GM10248 (cell line): ENCODE measurements at places on chromosomes 5 and 9.

DNA sequence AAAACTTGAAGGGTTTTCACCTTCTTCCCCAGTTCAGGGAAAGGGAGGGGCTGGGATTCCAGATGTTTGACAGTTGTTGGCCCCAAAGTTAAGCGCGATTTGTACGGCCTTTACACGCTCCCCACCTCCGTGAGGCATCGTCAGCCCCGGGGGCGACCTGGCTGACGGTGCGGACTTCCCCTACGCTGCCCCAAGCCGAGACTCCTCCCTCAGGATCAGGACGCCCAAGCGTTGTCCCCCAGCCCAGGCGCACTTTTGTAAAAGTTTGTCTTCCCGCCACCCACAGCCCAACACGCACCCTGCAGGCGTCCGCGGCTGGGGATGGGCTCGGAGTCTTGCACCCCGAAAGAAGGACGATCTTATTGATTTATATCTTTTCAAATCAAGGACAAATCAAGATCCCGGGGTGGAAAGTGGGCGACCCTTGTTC lies 713 bp downstream of the MOB3B start:
- DNase-seq: peak; percentile 73

DNA sequence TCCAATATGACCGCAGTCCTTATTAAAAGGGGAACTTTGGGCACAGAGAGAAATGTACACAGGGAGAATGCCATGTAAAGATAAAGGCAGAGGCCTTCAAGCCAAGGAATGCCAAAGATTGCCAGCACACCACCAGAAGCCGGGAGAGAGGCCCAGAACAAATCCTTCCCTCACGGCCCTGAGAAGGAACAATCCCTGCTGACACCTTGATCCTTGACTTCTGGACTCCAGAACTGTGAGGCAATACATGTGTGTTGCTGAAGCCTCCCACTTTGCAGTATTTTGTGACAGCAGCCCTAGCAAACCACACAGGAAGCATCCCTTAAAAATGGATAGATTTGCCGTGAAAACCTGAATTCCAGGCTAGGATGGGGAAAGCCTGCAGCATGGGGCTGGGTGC lies 80.0 kb downstream of the MAMDC2 start:
- no peak for DNase-seq

GRCh38 chr5:542319-543311 lies 18.4 kb upstream of the SLC9A3 start:
- DNase-seq: no peak

GRCh38 chr9:34463098-34463900 lies 4.7 kb downstream of the DNAI1 start:
- DNase-seq: no peak

- peak; percentile 43 for DNase-seq
Observed at GRCh38 chr9:89234205-89235067, 55.8 kb upstream of the SHC3 start.

DNA sequence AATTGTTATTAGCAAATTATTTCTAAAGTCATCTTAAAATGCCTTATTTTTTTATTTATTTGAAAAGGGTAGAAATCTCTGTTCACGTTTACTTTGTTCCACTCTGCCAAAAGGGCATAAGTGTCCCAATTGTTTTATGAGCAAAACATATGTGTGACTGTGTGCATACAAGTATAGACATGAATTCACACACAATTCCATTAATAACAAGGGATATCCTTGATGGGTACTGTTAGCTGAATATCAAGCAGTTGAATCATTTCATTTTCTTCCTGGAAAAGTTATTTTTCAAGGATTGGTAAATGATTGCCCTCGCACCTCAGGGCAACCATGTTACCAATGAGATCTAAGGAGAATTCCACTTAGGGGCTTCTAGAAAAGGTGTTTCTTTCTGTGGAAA lies 92.1 kb upstream of the TAF11L2 start:
- no peak for DNase-seq

DNA sequence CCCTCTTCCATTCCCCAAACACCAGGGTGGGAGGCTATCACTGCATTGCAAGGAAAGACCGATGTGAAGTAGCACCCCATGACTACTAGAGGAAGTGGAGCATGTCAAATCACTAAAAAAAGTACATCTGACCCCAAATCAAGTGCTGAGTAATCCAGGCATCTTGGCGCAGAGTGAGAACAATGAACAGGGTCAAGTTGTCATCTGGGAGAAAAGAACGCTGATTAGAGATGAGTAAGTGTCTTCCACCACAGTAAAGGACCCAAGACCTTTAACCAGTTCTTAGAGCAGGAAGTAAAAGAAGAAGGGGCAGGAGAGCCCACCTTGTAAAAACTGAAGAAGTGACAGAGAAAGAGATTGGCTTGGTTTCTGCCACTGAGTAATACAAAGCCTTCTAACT lies 75.0 kb upstream of the RAD23B start:
- no peak for DNase-seq

DNA sequence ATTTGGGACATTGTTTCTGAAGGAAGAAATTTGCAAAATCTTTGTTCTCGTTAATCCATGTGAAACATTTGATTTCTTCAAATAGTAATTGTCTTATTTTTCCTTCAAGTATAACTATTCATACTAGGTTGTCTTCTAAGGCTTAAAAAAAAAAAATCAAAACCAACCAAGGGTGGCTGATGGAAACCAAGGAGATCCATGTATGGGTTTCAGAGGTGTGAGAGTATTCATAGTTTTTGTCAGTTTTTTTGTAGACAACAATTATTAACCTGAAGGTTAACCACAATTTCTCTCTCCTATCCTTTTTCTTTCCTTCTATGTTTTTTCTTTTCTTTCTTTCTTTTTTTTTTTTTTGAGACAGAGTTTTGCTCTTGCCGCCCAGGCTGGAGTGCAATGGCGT lies 35.4 kb downstream of the KDM4C start:
- no peak for DNase-seq

DNA sequence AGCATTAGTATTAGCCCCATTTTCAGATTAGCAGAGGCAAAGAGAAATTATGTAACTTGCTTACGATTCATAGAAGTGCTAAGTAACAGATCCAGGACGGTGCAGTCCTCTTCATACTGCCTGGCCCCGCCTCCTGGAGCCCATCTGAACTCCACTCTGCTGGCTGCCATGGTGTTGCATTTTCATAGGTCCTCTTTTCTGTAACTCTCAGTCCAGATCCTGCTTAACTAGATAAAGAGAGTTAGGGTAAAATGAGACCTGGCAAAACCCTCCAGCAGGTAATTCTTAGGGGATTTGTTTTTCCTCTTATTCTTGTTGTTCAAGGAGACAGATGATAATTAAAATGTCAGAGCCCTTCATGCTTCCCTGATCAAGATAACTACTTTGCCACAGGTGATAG lies 135.1 kb upstream of the EFNA5 start:
- DNase-seq: no peak

DNA sequence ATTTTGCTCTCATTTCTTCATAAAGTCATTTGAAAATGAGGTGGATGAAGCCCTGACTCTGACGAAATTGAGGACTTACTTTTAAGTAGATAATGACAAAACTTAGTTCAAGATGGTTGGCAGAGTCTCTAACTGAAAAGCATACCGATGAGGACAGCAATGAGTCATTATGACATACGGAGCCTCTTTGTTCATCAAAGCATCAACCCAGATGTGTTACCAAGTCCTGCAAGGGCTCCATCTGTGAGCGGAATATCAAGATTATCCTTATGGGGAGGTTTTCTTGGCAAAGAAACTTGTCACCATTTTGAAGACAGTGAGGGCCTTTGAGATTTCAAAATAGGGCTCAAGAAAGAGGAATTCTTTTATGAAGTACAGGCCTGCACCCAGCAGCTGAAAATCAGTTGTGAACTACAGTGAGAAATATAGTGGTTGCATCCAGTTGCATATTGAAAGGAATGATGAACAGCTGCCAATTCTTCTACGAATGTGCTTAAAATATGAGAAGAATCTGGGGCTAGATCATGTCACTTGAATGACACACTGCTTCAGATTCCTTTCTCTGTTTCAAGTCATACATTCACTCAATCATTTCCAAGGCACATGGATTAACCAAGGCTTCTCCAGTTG lies 86.6 kb upstream of the SLC24A2 start:
- no peak for DNase-seq

- no peak for DNase-seq
Observed at GRCh38 chr9:114906922-114907571, 23.3 kb downstream of the TNFSF8 start.

DNA sequence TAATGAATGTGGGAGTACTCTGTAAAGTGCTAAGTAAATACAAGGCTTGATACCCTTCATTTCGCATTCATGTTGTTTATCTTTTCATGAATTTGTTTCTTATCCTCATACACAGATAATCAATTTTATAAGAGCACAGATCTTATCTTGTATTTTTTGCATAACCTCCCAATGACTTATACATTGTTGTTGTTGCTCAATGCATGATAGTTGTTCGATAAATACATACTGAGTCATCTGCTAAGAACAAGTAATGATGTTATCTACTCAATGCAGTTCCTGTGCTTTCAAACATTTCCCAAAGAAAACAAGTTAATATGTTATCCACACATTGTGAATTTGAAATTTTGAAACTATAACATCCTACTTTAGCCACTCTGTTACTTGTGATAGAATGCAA lies 60.7 kb downstream of the TAF11L14 start:
- DNase-seq: no peak

- DNase-seq: peak; percentile 75
Observed at GRCh38 chr5:78509884-78510769, 138.4 kb downstream of the LHFPL2 start.

DNA sequence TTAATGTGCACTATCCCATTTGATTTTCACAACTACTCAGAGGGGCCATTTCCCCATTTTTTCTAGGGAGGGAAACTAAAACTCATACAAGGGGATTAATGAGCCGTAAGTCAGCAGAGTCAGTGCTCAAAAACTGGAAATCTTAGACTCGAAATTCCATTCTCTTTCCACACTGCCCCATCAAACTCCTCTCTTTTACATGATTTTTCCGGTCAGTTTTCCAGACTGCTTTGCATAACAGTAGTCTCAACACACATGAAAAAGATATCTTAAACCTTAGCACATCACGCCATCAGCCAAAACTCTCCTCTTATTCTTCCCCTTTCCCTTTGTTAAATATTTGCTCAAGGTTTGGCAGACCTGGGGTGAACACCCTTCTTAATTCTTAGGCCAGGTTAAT lies 332.0 kb downstream of the RFX3 start:
- DNase-seq: no peak

GRCh38 chr5:33372721-33373472 lies 67.9 kb upstream of the TARS1 start:
- DNase-seq: no peak

- no peak for DNase-seq
Observed at GRCh38 chr5:113195771-113196170, 219.2 kb downstream of the DCP2 start.

GRCh38 chr9:36576866-36577265 lies 4.2 kb downstream of the MELK start:
- no peak for DNase-seq

GRCh38 chr5:130964231-130965202 lies 200.5 kb downstream of the HINT1 start:
- no peak for DNase-seq

DNA sequence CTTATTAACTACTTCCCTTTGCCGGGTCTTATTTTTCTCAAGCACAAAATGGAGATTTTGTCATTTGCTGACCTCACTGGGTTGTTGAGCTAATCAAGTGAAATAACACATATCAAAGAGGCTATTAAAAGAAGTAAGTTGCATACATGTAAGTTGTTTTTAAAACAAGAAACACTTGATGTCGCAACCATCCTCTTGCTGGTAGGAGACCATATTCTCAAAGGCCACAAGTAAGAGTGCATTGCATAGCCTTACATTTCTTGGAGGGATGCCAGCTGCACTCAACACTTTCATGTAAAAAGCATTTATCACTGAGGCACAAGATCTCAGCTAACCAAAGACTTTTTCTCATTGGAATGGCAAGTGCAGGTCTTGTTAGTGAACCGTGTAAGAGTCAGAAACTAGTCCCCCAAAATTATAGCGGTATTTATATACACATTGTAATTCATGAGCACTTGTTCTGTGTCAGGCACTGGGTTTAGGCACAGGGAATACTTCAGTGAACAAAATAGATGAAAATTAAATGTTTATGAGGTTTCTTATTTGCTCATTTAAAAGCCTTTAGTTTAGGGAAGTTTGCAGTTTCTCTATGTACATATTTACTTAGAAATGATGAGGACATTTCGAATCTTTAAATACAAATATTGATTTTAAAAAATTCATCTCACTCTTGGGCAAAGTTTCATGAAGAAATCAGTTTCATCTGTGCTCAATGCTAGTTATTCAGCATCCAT lies 72.0 kb downstream of the ZFAND5 start:
- no peak for DNase-seq

- peak; percentile 29 for DNase-seq
Observed at GRCh38 chr5:74035521-74035937, 409.5 kb downstream of the ARHGEF28 start.

DNA sequence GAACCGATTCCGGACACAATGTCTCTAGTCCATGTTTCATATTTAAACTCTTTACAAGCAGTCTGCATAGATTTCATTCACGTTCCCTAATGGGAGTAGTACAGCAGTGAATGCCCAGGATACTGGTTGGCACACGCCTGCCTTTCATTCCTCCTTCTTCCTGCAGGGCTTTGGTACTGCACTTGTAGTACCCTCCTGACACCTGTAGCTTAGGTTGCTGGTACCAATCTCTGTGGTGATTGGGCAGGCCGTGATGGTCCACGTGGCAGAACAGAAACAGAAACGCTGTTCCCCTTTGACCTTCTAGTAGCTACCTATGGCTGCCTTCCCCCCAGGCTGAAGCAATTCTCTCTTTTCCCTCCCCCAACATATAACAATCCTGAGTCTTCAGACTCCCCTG lies 107.3 kb upstream of the MEGF10 start:
- DNase-seq: no peak

GRCh38 chr9:122179690-122180074 lies 20.0 kb downstream of the MORN5 start:
- no peak for DNase-seq

GRCh38 chr9:129888293-129889121 lies 53.2 kb downstream of the USP20 start:
- peak; percentile 79 for DNase-seq

- no peak for DNase-seq
Observed at GRCh38 chr9:84027201-84027600, 46.6 kb downstream of the RMI1 start.

DNA sequence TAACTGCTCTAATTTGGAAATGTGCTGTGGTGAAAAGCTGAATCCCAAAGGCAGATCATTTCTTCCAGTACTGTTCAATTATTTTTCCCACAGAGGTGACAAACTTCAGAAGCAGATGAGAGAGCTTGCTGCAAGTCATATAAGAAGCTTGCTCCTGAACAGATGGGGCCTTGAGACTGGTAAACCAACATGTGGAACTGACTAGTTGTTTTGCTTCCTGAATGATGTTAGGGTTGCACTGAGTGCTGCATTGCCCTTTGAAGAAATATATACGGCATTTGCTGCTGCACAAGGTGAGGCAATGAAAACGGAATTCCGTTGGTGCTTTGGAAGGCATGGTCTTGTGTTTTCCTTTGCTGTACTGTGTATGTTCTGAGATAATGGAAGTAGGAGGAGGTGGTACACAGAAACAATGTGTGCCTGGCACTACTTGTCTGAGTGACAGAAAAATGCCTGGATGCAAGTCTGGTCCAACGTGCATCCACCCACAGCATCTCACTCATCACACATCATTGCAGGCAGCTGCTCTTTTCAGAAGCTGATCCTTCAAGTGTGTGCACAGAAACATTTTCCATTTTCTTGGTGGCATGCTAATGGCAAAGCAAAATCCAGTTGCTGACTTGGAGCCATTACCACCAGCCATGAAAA lies 76.9 kb downstream of the ANKH start:
- no peak for DNase-seq

GRCh38 chr5:35012796-35013195 lies 35.0 kb downstream of the AGXT2 start:
- DNase-seq: no peak

- DNase-seq: no peak
Observed at GRCh38 chr5:475704-476101, 32.7 kb downstream of the EXOC3 start.
